ENCODE measurements at places on chromosomes 1 and 21. TPM values are rescaled to one million over a fixed set of nuclear protein-coding genes. Genes with fewer than 3 reads are reported as not detected.

DNA sequence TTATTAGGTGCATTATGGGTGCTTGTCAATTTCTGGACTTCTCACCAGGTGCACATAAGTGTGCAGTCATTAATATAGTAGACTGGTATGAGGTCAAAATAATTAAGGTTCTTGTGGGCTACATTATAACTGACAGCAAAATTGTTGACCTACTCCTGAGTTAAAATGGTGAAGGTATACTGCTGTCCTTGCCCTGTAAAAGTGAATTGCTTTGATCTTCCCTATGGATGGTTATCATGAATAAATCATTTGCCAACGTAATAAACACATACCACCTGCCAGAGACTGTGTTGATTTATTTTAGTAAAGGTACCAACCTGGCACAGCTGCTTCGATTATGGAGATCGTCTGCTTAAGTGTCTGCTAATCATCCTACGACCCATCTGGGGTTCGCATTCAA lies 201.6 kb upstream of the KCNK2 start:
- DNase-seq: no peak
- H3K4me1 ChIP-seq: no peaks in the 10 kb centered on the region
- peaks cover 11% of the 10 kb centered on the region for H3K27me3 ChIP-seq
- H3K4me3 ChIP-seq: no peak overlapping the region
- no peaks in the 10 kb centered on the region for H3K36me3 ChIP-seq

GRCh38 chr1:65264197-65264929 lies 45.0 kb upstream of the DNAJC6 start:
- H3K4me1 ChIP-seq: peaks cover 28% of the 10 kb centered on the region
- no peaks in the 10 kb centered on the region for H3K27me3 ChIP-seq
- H3K36me3 ChIP-seq: no peaks in the 10 kb centered on the region
- no peak for DNase-seq
- H3K4me3 ChIP-seq: peak overlapping the region; percentile 65
- peak overlapping the region; percentile 33 for H3K27ac ChIP-seq

The KDM5B gene
- 265 TPM for total RNA-seq

The S100A3 gene
- not detected for total RNA-seq

The DISP3 gene
- total RNA-seq: 2.3 TPM

Data from mesothelial cell of epicardium (in vitro differentiated cells).